ENCODE measurements at places on chromosomes 16 and 17.

DNA sequence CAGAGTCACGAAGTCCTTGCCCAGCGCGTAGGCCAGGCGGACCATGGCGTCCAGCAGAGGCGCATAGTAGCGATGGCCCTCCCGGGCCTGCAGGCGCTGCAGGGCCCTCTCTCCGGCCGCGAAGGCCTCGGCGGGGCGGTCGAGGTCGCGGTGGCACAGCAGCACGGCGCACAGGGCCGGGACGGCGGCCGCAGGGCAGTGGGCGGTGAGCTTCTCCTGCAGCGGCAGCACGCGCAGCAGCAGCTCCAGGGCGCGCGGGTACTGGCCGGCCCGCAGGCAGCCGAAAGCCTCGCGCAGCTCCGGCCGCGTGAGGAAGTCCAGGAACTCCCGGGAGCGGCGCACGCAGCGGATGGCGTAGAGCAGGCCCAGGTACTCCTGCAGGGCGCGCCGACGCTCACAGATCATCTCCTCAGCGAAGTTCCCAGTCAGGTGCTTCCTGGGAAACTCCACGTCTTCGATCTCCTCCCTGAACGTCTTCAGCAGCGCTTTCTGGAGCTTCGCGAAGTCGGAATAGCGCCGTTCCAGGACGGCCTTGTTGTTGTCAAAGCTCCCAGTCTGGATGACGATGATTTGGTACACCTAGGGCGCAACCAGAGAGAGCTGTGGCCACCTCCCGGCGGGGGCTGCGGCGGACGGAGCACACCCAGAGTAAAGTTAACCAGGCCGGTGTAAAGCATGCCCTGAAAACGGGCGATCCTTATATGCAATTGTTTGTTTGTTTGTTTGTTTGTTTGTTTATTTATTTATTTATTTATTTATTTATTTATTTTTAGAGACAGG, 7.4 kb downstream of the SNX20 start:
- no peak for DNase-seq

- no peak for DNase-seq
Measured at GRCh38 chr16:22871861-22872260, 57.9 kb downstream of the HS3ST2 start.

DNA sequence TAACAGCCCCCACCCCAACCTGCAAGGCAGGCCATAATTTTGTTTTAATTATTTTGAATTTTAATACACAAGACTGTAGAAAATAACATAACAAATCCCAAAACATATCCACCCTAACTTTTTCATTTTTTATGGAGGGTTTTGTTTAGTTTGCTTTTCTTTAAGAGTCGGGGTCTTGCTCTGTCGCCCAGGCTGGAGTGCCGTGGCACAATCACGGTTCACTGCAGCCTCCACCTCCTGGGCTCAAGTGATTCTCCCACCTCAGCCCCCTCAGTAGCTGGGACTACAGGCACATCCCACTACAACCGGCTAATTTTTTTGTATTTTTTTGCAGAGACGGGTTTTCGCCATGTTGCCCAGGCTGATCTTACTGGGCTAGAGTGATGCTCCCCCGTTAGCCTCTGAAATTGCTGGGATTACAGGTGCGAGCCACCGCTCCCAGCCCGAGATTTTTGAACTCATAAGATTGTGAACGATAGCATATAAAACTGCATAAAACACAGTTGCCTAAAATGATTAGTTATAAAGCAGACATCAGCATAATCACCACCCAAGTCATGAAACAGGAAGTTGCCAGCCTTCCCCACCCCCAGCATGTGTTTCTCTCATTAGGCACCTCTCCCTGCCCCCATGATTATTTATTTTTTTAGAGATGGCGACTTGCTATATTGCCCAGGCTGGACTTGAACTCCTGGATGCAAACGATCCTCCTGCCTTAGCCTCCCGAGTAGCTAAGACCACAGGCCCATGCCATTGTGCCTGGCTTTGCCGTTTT, 13.6 kb upstream of the DOC2B start:
- DNase-seq = no peak

GRCh38 chr17:21370430-21370829, 5.7 kb upstream of the KCNJ12 start:
- DNase-seq = no peak

DNA sequence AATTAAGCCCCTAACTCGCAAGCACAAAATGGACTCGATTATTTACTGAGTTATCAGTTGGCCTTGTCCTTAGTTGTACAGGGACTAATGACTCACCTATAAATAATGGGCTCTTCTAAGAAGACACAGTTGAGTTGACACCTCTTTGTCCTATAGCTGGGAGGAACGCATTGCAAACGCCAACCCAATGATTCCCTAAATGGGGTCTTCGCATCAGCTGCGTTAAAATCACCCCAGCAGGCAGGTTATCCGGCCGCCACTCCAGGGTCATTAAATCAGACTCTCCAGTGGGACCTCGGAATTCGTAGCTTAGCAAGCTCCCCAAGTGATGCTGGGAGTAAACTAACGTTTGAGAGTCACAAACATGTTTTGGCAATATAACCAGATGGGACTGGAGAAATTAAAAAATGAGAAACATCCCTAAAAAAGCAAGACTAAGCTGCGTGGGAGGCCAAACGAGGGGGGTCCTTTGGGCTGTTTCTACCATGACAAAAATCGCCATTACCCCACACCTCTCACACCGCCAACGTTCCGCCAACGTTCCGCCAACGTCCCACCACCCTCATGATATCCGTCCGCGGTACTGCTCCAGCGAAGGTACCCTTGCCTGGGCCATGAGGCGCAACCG, 932 bp upstream of the NFE2L1 start:
- DNase-seq = no peak

GRCh38 chr17:72185564-72185963, 64.7 kb downstream of the SOX9 start:
- no peak for DNase-seq

DNA sequence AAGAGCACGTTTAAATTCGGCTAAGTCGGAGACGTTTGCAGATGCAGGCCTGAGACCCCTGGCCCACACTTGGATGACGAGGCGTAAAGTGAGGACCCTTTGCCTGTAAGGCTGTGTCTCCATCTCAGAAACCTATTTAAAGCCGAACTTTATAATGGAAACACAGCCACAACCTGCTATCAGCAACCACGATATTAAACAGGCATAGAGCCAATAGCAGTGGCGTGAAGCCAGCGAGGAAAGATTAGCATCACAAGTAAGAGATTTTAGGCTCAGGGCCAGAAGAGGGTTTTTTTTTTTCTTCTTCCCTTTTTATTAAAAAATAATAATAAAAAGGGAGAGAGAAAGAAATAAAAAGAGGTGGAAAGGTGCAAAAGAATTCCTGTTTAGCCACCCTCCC, 111.3 kb upstream of the NOL11 start:
- DNase-seq = no peak

DNA sequence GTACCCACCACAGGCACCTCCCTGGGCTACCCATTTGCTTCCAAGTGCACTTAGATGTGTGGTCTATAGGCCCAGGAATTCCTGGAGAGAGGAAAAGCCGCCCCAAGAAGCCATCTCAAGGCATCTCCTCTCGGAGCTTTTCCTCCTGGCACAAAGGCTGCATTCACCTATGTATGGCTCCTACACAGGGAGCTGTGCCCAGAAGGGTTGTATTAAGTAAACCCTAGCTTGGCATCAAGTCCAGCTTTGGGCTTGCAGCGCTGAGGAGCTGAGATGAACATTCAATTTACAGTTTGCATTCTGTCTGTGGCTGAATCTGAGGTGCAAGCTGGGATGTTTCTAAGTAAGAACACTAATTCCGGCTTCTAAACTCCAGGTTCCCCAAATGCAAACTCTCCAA, 81.3 kb downstream of the CDYL2 start:
- no peak for DNase-seq

DNA sequence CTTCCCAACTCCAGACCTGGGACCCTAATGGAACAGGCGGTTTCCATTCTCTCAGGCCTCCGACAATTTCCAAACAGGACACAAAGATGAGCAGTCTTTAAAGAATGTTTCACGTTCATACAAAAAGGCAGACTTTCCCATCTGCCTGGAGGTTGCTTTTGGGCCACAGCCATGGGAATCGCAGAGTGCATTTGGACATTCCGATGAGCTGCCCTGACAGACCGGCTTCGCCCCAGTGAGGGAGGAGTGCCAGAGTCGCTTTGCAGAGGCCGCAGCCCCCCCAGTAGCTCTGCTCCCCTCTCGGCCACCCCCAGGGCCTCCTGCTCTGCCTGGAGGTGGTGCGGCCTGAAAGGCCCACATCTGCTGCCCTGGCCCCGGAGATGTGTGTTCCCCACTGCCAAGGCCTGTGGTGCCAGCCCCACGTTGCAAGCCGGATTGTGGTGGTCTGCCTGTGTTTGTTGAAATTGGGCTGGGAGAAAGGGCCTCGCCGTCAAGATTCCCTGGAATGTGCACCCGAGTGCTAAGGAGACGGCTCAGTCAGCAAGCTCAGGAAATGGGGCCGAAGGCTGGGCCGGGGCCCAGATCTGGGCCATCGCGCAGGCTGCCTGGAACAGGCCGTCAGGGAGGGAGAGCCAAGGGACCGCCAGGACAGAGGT, 89.8 kb downstream of the C16orf95 start:
- no peak for DNase-seq

- DNase-seq = no peak
Measured at GRCh38 chr16:68992521-68992920, 112.9 kb upstream of the HAS3 start.

GRCh38 chr17:81028506-81028858, 6.5 kb upstream of the BAIAP2 start:
- DNase-seq = no peak

- no peak for DNase-seq
Measured at GRCh38 chr16:66247516-66248481, 118.7 kb upstream of the CDH5 start.

Measured in stimulated activated CD8-positive, alpha-beta memory T cell treated with anti-CD3 and anti-CD28 coated beads, Interleukin-15, amount 100 ng/mL, for 1 hour (primary cell).